ENCODE measurements at places on chromosomes 11 and 22.

DNA sequence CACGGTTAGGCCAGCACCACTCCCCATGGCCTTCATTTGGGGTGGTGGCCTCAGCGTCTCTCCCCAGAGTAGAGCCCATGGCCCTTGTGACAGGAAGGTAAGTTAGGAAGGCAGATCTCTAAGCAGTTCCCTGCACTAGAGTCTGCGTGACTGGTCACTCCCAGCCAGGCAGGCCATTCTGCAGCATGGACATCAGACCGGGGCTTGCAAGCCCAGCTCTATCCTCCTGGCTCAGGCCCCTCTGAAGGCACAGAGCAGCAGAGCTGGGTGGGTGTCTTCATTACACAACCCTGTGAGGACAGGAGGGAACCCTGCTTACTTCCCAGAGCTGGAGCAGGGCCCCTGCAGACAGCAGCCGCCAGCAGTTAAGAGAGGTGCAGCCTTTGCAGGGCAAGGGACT is 77.3 kb downstream of the PIWIL3 start:
- no peak for DNase-seq

DNA sequence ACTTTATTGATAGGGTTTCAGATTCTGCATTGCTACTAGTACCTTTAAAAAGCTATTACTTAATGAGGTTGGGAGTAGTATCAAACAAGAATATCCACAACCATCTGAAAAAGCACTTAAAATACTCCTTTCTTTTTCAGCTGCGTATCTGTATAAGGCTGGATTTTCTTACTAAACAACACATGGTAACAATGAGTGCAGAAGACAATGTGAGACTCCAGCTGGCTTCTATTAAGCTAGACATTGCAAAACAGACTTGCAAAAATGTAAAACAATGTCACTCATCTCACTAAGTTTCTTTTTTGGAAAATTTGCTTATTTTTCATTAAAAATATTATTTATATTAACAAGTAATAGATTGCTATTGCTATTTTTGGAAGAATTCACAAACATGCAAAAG is 132.6 kb downstream of the WNT11 start:
- no peak for DNase-seq

DNA sequence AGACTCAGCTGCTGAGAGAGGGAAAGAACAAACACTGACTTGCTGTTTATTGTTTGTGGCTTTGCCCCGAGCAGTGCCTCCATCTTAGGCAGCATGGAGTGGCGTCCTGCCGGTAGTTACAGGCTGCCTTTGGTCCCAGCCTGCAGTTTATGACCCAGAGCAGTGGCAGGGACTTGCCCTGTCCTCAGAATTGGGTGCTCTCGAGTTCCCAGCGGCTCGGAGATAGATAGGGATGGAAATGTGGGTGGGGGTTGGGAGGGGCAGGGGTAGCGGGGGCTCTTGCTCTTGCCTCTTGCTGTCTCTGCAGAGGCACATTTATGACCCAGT is 3.1 kb downstream of the ALX4 start:
- DNase-seq = no peak

DNA sequence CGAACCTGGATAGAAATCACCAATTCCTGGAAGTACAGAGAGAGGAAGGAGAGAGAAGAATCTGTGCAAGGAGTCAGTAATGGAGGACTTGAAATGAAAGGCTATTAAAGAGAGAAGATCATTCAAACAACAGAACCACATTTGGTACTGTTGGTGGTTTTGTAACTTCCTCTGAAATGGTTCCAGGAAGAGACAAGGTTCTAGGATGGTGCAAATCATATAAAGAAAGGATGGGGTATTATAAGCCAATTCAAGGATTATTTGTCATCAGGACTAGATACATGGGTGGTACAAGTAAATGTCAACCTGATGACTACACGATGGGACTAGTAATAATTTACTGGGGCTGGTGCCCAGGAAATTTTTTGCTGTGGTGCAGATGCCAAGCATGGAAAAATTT is 28.9 kb upstream of the TMA7B start:
- DNase-seq = no peak

- no peak for DNase-seq
Observed at GRCh38 chr11:50074161-50074560, 41.5 kb downstream of the OR4C45 start.

DNA sequence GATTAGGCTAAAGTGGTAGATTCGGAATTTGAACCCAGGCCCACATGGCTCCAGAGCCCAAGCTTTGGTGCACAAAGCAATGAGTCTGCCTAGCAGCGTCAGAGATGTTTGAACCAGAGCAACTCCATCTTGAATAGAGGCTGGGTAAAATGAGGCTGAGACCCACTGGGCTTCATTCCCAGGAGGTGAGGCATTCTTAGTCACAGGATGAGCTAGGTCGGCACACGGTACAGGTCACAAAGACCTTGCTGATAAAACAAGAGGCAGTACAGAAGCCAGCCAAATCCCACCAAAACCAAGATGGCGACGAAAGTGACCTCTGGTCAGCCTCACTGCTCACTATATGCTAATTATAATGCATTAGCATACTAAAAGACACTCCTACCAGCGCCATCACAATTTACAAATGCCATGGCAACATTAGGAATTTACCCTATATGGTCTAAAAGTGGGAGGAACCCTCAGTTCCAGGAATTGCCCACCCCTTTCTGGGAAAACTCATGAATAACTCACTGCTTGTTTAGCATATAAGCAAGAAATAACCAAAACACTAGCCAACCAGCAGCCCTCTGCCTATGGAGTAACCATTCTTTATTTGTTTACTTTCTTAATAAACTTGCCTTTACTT is 40.3 kb upstream of the DAGLA start:
- no peak for DNase-seq

- no peak for DNase-seq
Observed at GRCh38 chr22:25970374-25970911, 198.8 kb upstream of the SEZ6L start.

GRCh38 chr22:40002935-40003715 is 8.4 kb downstream of the FAM83F start:
- DNase-seq = no peak

DNA sequence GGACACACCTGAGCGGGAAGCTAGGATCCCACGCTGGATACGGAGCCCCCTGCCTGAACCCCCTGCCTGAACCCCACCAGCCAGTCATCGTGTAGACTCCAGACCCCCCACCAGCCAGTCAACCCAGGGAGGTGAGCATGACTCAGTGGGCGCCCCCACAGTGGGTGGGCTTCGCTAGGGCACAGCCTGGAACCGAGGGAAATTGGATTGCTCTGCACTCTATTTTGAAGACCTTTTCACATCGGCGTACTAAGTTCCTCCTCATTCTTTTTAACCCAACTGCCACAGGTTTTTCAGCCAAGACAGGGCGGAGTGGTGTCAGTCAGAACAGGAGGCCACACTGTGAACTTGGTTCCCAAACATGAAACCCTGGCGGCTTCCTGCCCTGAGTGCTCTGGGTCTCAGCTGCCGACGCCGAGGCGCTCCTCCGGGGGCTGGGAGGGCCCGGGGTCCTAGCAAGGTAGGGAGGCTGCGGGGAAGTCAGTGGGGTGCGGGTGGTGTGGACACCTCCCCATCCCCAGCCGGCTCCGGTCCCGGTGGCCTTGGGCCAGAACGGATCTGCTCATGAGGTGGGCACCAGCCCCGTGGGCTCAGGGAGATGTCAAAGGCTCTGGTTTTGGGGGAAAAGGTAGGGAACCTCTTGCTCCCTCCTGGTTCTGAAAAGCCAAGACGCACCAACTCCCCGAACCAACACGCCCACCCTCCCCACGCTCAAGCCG is 57.0 kb downstream of the BRD1 start:
- no peak for DNase-seq

GRCh38 chr11:25163421-25163820 is 666.6 kb downstream of the LUZP2 start:
- no peak for DNase-seq

GRCh38 chr11:115652496-115652895 is 148.3 kb upstream of the CADM1 start:
- no peak for DNase-seq

DNA sequence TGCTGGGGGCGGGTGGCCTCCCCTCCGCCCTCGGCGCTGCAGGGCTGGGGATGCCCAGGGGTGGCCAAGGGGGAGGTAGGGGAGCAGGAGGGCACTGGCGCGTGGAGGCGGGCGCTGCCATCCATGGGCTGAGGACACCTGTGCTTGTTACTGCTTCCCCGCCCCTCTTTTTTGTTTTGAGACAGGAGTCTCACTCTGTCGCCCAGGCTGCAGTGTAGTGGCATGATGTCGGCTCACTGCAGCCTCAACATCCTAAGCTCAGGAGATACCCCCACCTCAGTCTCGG is 683 bp upstream of the FADS3 start:
- no peak for DNase-seq

DNA sequence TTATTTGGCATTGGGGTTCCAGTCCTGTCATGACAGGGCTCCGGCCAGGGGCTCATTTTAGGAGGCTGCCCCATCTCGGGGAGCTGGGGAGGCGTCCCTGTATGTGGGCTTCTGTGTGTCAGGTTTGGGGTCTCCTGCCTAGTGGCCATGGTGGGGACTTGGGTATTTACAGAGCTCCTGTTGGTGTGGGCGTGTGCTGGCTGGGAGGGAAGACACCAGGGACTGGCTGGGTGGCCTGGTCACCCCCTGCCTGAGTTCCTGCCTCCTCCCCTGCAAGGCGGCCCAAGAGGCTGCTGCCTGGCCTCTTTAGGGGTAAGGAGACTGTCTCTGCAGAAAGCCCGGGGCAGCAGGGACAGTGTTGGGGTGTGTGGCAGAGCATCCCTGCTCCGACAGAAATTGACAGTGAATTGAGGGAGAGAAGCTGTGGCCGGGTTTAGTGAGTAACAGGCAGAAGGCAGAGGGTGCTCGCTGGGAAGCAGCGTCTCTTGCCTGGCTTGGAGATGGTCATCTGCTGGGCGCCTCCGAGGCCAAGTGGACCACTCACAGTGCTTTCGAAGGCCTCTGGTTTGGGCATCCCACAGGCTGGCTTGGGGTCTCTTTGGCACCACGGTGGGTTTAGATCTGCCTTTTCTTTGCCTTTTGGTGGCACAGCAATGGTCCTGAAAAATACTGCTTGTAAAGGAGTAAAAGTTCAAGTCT is 40.3 kb upstream of the GRAMD4 start:
- no peak for DNase-seq

GRCh38 chr11:111797145-111797581 is 31.0 kb upstream of the PPP2R1B start:
- DNase-seq = no peak

GRCh38 chr11:82076126-82076525 is 657.5 kb downstream of the FAM181B start:
- DNase-seq = no peak

- no peak for DNase-seq
Observed at GRCh38 chr11:19814421-19814820, 101.8 kb downstream of the NAV2 start.

DNA sequence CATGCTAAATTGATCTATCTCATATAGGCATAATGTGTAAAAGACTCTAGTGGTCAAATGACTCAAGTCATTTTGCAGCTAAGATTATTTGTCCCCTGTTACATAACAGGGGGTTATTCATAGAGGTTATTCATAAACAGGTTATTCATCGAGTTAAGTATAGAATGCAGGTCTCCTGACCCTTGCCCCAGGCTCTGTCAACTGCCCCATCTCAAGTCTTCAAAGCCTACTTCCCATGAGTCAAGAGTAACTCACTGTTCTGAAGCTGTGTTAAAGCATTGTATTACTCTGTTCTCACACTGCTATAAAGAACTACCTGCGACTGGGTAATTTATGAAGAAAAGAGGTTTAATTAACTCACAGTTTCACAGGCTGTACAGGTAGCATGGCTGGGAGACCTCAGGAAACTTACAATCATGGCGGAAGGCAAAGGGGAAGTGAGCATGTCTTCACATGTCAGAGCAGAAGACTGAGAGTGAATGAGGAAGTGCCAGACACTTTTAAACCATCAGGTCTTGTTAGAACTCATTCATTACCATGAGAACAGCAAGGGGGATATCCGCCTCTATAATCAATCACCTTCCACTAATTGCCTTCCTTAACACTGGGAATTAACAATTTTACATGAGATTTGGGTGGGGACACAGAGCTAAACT is 226.2 kb upstream of the BLID start:
- no peak for DNase-seq

DNA sequence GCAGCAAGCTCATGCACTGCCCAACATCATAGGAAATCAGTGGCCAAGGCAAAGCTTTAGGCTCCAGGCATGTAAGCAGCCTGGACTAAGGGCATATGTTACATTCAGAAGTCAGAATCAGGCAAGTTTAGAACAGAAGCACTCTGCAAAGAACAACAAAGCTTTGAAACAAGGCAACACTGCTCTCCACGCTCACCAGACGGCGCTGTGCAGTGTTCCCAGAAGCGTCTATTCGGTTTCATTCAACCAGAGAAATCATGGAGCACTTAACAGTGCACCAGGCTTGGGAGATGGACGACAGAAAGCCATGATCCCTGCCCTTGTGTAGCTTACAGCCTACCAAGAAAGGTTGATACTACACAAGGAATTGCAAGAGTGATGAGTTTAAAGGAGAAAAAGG is 555.8 kb downstream of the BUD13 start:
- DNase-seq = no peak

- DNase-seq = no peak
Observed at GRCh38 chr11:96707273-96707672, 317.5 kb downstream of the JRKL start.

DNA sequence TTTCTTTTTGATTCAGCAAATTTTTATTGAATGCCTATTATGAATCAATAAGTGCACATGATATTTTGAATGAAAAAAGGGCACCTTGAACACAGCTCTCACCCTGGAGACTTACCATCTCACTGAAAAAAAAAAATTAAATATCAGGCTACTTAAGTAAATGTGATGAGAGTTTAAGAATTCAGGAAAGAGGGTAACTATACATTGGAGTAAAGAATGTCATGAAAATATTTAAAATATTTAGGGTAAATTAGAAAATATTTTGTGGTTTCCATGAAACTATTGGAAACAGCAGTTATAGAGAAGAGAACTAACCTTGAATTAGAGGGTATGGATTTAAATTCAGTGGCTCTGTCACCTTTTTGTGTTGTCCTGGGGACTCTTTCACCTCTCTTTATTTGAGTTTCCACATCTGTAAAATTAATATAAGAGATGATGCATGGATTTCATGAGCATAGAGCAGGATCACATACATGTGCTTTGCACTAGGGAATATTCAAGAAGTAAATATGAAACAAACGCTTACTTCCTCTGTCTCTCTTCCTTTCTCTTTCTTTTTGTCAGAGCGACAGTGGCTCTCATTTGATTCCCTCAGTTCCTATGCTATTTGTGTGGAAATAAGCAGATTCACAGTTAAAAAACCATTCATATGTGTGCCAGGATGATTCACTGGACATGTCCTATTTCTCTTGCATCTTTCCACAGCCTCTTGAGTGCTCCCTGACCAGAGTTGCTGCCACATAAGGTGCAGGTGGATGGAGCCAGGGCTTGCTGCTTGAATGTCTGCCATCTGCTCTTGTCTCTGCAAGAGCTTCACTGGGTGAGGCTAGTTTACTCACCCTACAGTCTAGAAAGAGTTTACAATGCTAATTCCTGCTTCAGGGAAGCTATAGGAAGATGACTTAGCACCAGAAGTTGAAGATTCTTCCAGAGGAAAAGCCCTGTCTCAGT is 533.1 kb downstream of the ETS1 start:
- DNase-seq = no peak

DNA sequence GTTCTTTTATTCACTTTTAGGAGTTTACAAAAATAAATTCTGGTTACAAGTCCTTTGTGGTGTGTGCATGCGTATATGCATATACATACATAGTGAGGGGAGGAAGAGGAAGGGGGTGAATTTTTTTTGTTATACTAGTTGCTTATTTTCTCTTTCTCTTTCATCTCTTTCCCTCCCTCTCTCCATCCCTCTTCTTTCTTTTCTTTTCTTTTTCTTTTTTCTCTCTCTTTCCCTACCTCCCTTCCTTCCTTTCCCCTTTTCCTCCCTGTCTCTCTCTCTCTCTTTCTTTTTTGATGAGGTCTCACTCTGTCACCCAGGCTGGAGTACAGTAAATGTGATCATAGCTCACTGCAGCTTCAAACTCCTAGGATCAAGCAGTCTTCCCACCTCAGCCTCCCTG is 14.1 kb downstream of the PPP6R2 start:
- no peak for DNase-seq

All from stimulated activated CD8-positive, alpha-beta memory T cell treated with anti-CD3 and anti-CD28 coated beads, Interleukin-4, amount 100 ng/mL, for 1 hour (primary cell).